ENCODE measurements at places on chromosomes 6 and 20.

GRCh38 chr20:44800391-44801046 is 9.8 kb downstream of the RIMS4 start:
- no peak for DNase-seq

GRCh38 chr20:24277196-24277595 is 192.2 kb upstream of the SYNDIG1 start:
- DNase-seq: no peak

- DNase-seq: no peak
Measured at GRCh38 chr6:35968821-35969220, 47.9 kb upstream of the SRPK1 start.

GRCh38 chr6:145814035-145814500 is 527 bp downstream of the FBXO30 start:
- no peak for DNase-seq

- no peak for DNase-seq
Measured at GRCh38 chr6:100185615-100186014, 191.6 kb upstream of the MCHR2 start.

GRCh38 chr6:21953831-21954801 is 342.7 kb downstream of the PRL start:
- peak; percentile 70 for DNase-seq

DNA sequence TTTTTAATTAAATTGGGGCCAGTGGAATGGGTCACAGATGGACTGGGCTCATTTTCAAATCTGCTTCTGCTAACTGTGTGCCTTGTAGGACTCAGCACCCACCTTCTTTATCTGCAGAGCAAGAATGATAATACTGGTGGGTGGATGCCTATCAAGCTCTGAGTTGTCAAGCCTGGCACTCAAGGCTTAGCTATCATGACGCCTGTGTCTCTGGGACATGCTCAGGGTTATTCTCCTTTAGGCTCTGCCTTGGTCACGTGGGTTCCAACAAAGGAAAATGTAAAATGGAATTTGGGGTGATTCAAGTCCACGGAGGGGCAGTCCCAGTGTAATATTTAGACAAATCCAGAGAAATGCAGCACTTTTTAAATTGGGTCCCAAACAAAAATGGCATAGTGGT is 202.3 kb downstream of the TSHZ2 start:
- no peak for DNase-seq

GRCh38 chr6:43286980-43287716 is 10.9 kb upstream of the SLC22A7 start:
- DNase-seq: no peak

DNA sequence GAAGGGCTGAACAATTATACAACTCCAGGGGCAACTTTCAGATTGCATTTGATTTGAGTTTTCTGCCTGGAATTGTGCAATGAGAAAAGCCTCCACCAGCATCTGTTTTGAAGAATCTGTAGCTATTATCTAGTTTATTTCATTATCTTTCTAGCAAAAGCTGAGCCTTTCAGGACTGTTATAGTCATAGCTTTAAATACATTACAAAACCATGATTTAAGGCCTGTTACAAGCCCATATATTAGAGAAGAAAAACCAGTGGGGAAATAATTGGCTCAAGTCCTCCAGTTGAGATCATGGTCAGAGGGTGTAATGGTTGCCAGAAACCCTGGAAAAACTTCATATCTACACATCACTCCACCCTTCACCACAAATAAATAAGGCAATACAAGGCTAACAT is 676.2 kb downstream of the HDGFL1 start:
- DNase-seq: no peak

- DNase-seq: no peak
Measured at GRCh38 chr6:78589436-78589835, 277.9 kb upstream of the IRAK1BP1 start.

DNA sequence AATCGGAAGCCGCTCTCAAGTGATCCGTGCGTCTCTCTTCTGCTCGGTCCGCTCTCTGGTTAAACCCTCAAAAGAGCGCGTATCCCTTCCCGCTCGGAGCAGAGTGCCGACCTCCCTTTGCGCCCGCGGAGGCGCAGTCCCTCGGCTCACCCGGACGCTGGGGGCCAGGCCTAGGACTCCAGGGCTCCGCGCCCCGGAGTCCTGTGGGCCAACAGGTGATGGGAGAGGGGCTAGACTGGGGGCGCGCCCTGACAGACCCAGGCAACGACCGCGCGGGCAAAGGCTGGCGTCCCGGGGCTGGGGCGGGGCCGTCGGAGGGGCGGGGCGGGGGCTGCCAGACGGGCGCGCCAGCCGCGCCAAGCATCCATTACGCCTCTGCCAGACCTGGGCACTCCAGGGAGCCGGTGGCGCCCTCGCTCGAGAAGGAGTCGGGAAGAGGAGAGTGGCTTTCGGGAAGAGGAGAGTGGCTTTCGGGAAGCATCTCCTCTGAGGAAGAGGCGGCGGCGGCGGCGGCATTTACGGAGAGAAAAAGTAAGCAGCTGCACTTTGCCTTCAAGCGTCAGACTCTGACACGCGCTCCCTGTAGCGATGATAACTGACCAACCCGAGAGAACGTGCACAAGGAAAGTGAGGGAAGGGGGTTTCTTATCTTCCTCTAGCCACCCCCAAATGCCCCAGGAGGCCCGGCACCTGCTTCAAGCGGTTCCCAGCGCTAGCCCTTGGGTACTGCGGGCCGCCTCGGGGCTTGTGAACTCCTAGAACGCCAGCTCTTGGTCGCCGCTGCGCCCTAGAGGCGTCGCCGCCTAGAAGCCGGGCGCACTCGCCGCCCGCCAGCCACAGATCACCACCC is 2.6 kb downstream of the EPHA7 start:
- DNase-seq: peak; percentile 77

- no peak for DNase-seq
Measured at GRCh38 chr6:64955435-64955848, 751.6 kb downstream of the EYS start.

DNA sequence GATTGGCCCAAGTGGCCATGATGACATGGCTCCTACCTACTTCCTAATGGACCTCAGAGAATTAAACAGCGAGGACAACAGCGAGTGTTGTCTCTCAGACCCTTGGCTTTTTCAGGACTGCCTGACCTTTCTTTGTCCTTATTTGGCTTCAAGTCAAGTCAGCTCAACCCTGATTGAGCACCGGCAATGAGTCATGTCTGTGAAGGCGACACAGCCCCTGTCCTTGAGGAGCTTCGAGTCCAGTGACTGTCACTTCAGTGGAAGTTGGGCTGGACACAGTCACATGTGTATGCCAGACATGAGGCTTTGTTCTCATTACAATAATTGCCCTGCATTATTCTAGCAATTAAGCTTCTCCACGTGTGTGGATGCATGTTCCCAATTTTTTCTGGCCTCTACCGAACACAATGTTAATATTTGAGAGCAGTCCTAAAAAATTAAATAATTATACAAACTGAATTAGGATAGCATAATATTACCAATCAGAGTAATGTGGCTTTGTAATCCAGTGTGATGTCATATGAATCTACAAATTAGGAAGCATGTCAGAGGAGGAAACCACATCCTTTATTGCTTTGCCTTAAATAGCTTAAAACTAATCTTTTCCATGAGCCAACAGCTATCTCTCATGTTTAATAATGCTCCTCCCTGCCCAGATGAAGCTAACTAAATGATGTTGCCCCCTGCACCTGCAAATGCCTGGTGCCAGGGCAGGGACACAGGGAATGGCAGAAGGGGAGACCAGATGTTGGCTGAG is 178.6 kb downstream of the CDH26 start:
- no peak for DNase-seq

DNA sequence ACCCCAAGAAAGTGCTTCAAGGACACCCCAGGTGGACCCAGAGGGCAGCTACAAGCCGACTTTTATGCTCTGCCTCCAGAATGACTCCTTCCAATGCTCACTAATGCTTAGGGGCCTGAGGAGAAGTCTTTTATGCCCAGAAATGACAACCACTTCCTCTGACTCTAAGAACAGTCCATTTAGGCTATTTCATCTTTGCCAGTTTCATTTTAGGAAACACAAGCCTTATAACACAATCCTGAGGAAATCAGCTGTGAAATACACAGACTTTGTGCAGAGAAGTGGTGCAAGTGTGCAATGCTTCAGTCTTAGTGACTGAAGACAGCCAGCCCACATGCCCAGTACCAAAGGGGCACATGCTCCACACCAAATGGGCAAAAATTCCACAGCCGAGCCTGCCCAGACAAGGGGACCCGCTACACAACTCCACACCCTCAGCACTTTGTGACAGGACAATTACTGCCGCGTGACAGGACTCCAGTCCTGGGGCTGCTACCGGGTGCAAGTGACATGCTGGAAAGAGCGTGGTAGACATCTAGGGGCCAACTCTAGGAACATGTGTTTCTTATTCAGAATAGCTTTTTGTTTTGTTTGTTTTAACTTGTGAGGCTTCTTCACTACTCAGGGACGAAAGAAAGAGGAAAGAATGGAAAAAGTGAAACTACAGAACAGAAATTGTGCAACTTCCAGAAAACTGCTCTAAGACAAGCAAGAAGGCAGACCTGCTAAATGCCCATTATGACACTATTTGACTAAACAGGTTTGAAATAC is 28.2 kb upstream of the PLAGL1 start:
- no peak for DNase-seq

- no peak for DNase-seq
Measured at GRCh38 chr20:10286356-10286755, 67.7 kb downstream of the SNAP25 start.

DNA sequence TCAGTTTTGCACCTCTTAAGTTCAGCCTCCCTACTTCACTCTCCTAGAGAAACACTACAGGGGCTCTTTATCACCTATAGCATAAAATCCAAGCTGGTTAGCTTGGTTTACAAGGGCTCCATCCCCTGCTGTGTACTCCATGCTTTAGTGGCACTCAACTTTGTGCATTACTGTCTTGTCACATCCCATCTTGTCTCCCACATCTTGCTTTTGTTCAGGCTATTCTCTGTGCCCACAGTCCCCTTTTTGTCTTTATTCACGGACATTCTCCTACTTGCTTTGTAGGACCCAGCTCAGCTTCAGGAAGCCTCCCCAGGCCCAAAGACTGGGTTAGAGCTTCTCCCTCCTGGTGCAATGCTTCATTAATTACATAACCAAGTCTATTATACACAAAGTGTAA is 107.9 kb upstream of the SPACA1 start:
- no peak for DNase-seq

DNA sequence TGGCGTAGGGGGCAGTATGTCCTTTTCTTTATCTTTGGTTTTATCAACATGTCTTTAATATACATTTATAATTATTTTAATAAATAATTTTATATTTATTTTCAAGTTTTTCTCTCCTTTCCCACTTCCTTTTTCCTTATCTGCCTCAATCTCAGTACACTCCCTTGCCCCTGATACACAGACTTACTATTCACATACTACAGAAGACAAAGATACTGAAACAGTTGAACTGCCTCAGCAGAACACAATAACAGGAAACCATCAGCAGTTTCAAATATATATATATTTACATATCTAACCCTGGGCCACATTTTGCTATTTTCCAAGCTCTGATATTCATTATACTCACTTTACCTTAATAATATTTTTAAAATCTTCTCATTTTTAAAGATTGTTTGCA is 19.8 kb downstream of the IBTK start:
- no peak for DNase-seq

GRCh38 chr6:88760091-88760490 is 203.3 kb downstream of the RNGTT start:
- no peak for DNase-seq

Measured in NCI-H510A (cell line).